Chondrocyte (in vitro differentiated cells): ENCODE measurements at places on chromosomes 3 and 15. TPM values are rescaled to one million over a fixed set of nuclear protein-coding genes. Genes with fewer than 3 reads are reported as not detected.

Gene CX3CR1
- 0.12 TPM in 1 of 3 replicates, not detected in the others for total RNA-seq

Gene TUBGCP4
- total RNA-seq, result 11.1 to 16.1 TPM (median 11.7 TPM) in 3 replicates

DNA sequence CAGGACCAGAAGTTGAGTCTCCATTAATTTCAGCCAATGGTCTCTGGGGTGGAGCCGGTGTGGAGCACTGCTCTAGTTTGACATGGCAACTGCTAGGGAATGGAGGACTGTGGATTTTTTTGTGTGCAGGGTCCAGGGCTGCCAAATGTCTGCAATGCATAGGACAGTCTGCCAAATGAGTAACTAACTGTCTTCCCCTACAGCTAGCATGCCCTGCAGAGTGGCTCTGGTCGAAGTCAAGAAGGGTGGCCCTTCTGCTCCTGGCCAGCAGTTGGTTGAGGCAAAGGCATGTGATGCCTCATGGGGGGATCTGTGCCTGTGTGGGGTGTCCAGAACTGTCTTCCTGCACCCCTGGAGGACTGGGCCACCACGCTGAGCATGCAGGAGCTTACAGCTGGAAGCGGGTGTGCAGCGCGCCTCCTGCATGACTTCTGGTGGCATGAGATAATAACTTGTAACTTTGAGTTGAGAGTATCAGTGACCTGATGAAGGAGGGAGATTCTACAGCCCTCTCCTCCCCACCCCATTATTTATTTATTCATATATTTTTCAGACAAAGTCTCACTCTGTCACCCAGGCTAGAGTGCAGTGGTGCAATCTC, 4.6 kb downstream of the TPRA1 start:
- H3K4me1 ChIP-seq, result peaks cover 34% of the 10 kb centered on the region
- no peak overlapping the region for H3K4me3 ChIP-seq
- no peak for DNase-seq

GRCh38 chr3:9278498-9278897, 29.1 kb upstream of the SRGAP3 start:
- no peaks in the 10 kb centered on the region for H3K36me3 ChIP-seq
- DNase-seq, result no peak
- no peak overlapping the region for H3K27ac ChIP-seq
- peaks cover 1% of the 10 kb centered on the region for H3K27me3 ChIP-seq
- no peak overlapping the region for H3K4me3 ChIP-seq

- no peaks in the 10 kb centered on the region for H3K36me3 ChIP-seq
- H3K4me1 ChIP-seq, result peaks cover 8% of the 10 kb centered on the region
- no peak overlapping the region for H3K27ac ChIP-seq
- H3K4me3 ChIP-seq, result no peak overlapping the region
- DNase-seq, result no peak
- peaks cover 37% of the 10 kb centered on the region for H3K27me3 ChIP-seq
Measured at GRCh38 chr15:91946075-91946474, 92.6 kb downstream of the SLCO3A1 start.

- no peaks in the 10 kb centered on the region for H3K36me3 ChIP-seq
- H3K4me3 ChIP-seq, result no peak overlapping the region
- H3K4me1 ChIP-seq, result peaks cover 42% of the 10 kb centered on the region
- H3K27me3 ChIP-seq, result peaks cover 91% of the 10 kb centered on the region
- H3K27ac ChIP-seq, result no peak overlapping the region
- DNase-seq, result no peak
Measured at GRCh38 chr3:137766876-137767537, 2.9 kb downstream of the SOX14 start.

DNA sequence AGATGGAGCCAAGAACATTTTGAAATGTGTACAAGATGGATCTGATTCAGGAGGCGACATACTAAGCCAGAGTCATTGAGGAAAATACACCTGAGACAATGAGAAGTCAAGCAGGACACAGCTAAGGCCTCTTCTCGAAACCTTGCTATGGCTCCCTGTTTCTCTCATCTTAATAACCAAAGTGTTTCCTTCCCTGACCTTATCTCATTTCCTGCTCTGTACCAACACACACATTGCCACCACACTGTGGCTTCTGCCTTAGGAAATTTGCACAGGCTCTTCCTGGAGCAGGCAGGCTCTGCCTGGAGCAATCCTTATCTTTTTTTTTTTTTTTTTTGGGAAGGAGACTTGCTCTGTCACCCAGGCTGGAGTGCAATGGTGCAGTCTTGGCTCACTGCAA, 36.6 kb downstream of the OXSM start:
- DNase-seq, result no peak
- peaks cover 7% of the 10 kb centered on the region for H3K27me3 ChIP-seq
- H3K4me3 ChIP-seq, result no peak overlapping the region
- H3K4me1 ChIP-seq, result no peaks in the 10 kb centered on the region
